KBM-7 (cell line): ENCODE measurements at places on chromosomes 6 and 20.

GRCh38 chr6:108737594-108738546 is 110.4 kb upstream of the ARMC2 start:
- DNase-seq = no peak

GRCh38 chr6:90691823-90692222 is 105.0 kb upstream of the MAP3K7 start:
- no peak for DNase-seq

- no peak for DNase-seq
Measured at GRCh38 chr6:116530436-116530835, 15.0 kb downstream of the TRAPPC3L start.

- peak; percentile 60 for DNase-seq
Measured at GRCh38 chr20:25237610-25238318, 10.1 kb upstream of the PYGB start.

GRCh38 chr6:94341173-94341572 is 921.8 kb upstream of the EPHA7 start:
- no peak for DNase-seq

- DNase-seq = no peak
Measured at GRCh38 chr20:50843331-50844276, 48.7 kb downstream of the BCAS4 start.

GRCh38 chr6:6379573-6379972 is 59.1 kb upstream of the F13A1 start:
- DNase-seq = peak; percentile 28

GRCh38 chr20:45588800-45589199 is 9.7 kb upstream of the WFDC8 start:
- DNase-seq = no peak

GRCh38 chr6:2714111-2714895 is 36.4 kb downstream of the MYLK4 start:
- DNase-seq = no peak

GRCh38 chr6:28251661-28252008 is 434 bp downstream of the ZKSCAN4 start:
- DNase-seq = no peak

- no peak for DNase-seq
Measured at GRCh38 chr6:22536122-22536521, 33.2 kb upstream of the HDGFL1 start.

GRCh38 chr20:17530153-17530552 is 1.0 kb downstream of the BFSP1 start:
- no peak for DNase-seq

DNA sequence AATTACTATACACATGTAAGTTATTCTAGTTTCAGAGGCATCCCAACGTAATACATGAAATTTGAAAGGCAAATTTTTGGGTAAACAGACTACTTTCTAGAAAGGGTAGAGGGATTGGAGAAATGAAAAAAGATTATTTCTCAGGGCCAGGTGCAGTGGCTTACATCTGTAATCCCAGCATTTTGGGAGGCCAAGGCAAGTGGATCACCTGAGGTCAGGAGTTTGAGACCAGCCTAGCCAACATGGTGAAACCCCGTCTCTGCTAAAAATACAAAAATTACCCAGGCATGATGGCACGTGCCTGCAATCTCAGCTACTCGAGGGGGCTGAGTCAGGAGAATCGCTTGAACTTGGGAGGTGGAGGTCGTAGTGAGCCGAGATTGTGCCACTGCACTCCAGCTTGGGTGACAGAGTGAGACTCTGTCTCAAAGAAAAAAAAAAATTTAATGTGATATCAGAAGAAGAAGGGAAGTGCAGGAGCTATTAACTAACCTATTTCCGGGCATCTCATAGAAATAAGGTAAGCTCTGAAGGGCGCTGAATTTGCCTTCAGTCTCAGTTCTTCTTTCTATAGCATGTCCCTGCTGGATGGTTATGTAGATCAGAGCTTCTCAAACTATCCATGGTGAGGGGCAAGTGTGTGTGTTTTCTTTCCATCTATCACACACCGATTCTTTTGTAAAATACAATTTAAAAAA is 100.3 kb upstream of the MTHFD1L start:
- no peak for DNase-seq

DNA sequence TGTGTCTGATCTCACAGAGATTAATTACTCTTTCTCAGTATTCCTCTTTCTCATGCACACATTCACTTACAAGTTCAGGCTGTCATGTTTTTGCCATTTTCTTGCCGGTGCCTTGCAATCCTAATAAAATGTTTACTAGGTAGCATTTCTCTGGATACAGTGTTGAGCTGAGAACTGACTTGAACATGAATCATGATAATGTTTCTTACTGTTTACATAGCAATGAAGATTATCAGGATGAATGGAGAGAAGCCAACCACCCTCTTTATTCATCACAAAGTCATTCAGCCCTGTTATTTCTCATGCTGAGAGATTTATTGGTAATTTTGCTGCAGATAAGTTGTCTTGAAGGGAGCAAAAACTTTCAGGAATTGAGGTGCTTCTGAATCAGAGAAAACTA is 185.5 kb upstream of the ECI2 start:
- no peak for DNase-seq

DNA sequence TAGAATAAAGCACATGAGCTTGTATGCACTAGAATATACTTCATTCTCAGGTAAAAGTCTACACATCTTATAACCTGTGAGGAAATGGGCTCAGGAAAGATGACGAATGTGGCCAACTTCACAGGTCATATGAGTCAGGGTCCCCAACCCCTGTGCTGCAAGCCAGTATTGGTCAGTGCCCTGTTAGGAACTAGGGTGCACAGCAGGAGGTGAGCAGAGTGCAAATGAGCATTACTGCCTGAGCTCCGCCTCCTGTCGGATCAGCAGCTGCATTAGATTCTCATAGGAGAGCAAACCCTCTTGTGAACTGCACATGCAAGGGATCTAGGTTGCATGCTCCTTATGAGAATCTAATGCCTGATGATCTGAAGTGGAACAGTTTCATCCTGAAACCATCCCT is 182.3 kb downstream of the TRDN start:
- no peak for DNase-seq

GRCh38 chr6:81381382-81381916 is 371.0 kb downstream of the TENT5A start:
- no peak for DNase-seq

DNA sequence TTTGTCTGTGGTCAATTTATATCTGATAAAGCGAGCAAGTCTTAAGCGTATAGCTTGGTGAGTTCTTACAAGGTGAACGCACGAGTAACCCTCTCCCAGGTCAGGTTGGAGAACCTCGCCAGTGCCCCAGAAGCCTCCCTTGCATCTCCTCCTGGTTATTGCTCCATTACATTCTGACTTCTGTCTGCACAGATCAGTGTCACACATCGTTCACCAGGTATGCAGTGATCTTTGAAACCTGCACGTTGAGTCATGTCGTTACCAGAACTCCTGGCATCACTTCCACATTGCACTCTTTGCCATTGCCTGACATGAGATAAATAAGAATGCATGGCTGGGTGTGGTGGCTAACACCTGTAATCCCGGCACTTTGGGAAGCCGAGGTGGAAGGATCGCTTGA is 44.2 kb downstream of the AKAP12 start:
- DNase-seq = no peak

DNA sequence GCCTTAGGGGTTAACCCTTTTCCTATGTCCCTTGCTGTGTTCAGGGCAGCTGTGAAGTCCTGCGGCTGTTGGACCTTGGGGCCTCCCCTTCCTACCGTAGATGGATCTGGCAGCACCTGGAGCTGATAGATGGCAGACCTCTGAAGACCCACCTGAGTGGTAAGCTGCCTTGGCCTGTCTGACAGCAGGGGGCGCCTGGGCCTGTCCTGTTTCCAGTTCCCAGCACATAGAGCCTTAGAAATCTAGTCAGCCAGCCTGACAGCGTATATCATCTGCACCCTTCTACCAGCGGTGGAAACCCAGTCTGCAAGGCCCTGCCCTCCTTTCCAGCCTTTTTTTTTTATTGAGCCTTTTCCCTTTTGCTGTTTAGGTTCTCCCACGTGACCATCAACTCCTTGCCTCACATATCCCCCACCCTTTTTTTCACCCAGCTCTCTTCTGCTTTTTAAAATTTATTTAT is 26.6 kb downstream of the CNBD2 start:
- peak; percentile 82 for DNase-seq

DNA sequence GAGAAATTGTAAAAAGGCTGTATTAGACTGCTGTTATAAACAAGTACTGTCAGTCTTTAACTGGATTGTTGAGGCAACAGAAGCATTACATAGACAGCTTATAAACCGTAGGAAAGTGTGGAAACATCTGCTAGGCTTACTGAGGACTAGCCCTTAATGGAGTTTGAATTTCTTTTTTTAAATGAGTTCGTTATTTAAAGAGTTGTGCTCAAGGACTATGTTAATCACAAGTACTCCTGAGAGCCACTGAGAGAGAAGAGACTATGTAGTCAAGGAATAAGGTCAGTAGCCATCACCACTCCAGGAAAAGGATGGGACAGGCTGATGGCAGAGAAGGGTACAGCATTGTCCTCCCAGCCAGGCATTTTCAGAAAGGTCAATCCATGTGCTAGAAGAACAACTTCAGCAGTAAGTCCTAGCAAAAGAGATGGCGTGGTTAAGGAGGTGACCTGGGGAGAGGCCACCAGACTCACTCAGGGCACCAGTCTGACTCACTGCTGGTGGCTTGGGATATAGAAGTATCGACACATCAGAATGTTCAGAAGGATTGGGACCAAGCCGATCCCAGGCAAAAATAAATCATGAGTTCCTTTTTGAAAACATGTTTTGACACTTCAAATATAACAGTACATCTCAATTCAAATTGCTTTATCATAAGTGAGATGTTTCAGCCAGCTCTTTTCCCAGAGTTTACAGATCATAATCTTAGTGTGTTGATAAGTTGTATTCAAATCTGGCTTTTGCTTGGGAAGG is 6.4 kb downstream of the RPS12 start:
- peak; percentile 58 for DNase-seq
